ENCODE measurements at places on chromosomes 1 and 21.

- no peak for DNase-seq
These were observed 221.5 kb downstream of the RERE start for GRCh38 chr1:8595941-8596340.

DNA sequence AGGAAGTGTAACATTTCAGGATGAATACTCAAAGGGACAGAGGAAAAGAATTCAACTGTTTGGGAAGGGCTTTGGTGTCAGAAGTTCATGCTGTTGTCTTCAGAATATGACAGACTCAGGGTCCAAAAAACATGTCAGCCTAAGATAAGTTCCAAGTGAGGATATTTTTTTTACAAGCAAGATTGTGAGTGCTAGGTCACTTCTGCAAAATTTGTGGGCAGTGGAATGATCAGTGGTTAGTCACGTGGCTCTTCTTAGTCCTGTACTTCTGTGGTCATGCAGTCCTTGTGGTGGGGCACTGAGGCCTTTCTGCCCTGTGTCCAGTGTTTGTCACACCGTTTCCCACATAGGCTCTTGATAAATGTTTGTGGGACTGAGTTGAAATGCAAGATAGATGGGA is 5.2 kb downstream of the RGL1 start:
- no peak for DNase-seq

- no peak for DNase-seq
These were observed 46.6 kb downstream of the ERO1B start for GRCh38 chr1:236235116-236235515.

DNA sequence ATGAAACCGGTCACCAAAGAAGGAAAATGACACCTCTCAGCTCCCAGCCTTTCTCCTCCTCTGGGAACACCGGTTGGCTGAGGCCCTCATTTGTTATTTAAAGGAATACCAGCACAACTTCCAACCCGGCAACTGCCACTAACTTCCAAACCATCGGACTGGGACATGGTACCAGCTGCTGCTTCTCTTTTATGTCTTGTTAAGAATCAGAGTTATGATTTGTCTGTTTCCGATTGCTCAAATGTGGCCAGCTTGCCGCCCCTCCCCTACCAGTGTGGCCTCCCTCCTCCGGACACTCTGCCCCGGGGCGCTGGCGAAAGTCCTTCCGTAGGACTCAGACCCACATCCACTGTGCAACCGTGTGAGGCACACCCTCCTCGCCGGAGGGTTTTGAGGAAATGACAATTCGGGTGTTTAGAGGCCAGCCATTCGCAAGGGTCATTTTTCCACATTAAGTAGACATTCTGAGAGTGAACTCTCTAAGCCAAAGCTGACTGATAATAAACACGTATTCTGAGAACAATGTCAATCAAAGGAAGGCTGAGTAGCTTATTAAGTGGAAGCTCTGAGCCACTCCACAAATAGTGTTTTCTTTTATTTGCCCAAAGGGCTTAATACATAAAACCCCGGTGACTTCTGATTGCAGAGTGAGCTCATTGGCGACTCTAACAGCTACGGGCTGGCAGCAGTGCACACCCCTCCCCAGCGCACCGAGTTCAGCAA is 5.5 kb downstream of the RIPK4 start:
- no peak for DNase-seq

GRCh38 chr1:8313231-8313630 is 4.7 kb upstream of the SLC45A1 start:
- DNase-seq: no peak

DNA sequence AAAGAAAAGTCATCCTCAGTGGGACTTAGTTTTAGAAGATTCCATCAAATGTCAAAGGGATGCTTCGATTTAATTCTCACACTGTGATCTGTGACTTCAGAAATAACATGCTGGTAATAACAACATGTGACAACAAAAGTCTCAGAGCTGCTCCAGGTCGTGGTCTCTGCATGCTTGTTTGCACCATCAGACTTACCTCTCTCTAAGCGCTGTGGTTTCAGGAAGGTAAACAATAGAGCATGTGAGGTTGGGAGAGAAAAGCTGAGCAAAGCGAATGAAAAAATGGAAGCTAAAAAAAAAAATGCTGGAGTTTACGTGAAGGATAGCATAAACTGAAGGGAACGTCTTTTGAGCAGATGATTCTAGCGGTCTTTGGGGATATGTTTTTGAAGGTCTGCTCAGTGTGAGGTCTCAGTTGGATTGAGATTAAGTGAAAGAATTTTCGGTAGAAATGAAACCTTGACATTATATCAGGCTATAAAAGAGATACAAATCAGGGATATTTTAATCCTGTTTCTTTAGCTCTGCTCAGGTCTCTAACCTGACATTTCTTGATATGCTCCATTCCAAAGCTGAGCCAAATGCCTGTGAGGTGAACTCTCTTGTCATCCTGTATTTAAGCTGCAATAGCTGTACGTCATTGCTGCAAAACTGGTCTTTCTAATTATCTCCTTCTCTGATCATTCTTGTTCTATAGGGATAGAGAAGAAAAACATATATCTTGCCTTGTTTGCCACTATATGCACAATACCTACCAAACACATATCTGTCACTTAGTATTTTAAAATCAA is 86.5 kb downstream of the C1orf21 start:
- DNase-seq: no peak

DNA sequence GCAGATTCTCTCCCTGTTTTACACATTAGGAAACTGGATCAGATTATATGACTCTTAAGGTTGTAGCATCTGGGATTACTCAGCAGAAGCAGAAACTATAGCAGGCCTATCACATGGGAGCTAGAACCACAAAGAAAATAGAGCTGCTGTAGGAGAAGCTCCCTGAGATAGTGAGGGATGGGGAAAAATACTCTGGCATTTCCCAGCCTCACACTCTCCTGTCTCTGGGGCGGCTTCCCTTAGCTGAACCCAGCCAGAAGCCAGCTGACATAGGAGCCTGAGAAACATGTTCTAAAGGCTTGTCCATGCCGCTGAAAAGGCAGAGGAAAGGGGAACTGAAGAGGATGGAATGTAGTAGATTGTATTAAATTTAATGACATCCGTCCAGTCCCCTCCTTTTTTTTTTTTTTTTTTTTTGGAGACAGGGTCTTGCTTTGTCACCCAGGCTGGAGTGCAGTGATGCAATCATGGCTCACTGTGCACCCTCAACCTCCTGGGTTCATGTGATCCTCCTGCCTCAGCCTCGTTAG is 76.8 kb upstream of the DNAJC6 start:
- DNase-seq: no peak
